PC-3 (cell line): ENCODE measurements at places on chromosomes 2 and 18. TPM values are rescaled to one million over a fixed set of nuclear protein-coding genes. Genes with fewer than 3 reads are reported as not detected.

DNA sequence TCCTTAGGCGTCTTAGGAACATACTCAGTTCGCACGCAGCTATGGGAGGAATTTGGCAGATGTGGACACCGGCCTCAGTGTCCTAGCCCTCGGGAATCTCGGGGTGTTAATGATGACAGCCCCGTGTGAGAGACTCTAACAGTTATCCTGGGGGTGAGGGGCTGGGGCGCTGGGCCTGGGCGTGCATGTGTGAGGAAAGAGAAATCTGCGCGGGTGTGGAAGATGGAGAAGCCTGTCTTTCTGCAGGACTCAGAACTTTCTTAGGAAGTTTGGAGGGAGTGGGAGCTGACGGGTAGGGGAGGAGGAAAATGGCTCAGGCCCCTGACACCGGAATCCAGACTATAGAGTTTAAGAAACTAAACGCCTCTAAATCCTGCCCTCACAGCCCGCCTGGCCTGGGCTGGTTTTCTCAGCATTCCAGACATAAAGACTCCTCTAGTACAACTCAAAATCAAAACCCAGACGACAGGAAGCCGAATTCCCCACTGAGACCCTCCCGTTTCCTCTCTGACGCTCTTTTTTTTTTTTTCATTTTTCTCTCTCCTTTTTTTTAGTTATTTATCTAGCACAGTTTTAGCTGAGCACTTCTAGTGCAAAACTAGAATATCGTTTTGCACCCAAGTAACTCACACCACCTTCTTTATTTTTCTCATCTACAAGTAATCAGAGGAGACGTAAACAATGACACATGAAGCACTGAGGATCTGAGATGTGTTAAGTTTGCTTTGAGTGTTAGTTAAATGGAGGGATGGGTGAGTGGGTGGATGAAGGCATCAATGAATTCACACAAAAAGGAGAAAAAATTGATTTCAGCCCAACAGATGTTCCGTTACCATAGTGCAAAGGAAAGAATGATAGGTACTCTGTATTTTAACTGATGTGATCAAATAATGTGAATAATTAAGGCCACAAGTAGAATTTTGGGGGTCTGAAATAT lies 1.2 kb upstream of the HAAO start:
- DNase-seq = no peak
- H3K4me3 ChIP-seq = no peak overlapping the region
- no peaks in the 10 kb centered on the region for H3K27me3 ChIP-seq
- H3K4me1 ChIP-seq = no peaks in the 10 kb centered on the region
- no peak overlapping the region for H3K27ac ChIP-seq

VIL1 gene
- total RNA-seq = 0.26 and 0.92 TPM in 2 replicates

HOXD13 gene
- 0.36 and 0.46 TPM in 2 replicates for total RNA-seq

DNA sequence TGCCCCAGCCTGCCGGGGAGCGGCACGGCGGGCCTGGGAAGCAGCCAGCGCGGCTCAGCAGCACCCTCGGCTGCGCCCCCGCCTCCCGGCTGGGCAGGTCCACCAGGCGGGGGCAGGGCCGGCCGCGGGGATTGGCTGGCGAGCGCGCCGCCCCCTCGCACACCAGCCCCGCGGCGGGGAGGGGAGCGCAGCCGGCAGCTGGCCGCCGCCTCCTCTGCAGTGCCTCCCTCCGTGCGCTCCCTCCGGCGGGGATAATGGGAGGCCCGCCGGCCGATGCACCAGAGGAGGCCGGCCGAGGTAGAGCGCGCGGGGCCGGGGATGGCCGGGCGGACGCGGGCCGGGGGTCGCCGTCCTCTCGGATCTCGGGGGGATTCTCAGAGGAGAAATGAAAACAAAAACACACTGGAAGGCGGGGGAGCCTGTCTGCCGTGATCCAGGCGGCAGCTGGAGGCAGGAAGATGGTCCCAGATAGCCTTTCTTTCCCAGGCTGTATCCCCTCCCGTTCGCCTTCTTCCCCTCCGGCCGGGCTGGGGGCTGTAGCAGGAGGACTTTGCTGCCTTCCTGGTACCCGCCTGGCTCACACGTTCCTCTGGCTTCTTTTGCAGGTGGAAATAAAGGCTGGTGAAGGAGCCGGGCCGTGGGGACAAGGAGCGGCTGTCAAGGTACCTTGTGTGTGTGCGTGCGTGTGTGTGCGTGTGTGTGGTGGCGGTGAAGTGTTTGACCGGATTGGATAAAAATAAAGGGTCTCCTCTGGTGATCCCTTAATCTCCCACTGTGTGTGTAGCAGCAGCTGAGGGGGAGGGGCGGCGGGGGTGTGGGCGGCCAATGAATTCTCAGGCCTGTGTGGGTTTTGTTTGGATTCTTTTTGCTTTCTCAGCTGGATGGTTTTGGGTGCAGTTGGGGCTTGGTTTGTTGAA lies 18.1 kb downstream of the TET3 start:
- H3K27ac ChIP-seq = no peak overlapping the region
- peaks cover 38% of the 10 kb centered on the region for H3K4me1 ChIP-seq
- H3K27me3 ChIP-seq = no peaks in the 10 kb centered on the region
- DNase-seq = peak; percentile 84
- no peaks in the 10 kb centered on the region for H3K36me3 ChIP-seq

- no peak overlapping the region for H3K27ac ChIP-seq
- H3K4me1 ChIP-seq = peaks cover 13% of the 10 kb centered on the region
- no peaks in the 10 kb centered on the region for H3K27me3 ChIP-seq
- no peak for DNase-seq
These were observed 71.2 kb downstream of the SLC9A4 start for GRCh38 chr2:102544182-102544581.

DNA sequence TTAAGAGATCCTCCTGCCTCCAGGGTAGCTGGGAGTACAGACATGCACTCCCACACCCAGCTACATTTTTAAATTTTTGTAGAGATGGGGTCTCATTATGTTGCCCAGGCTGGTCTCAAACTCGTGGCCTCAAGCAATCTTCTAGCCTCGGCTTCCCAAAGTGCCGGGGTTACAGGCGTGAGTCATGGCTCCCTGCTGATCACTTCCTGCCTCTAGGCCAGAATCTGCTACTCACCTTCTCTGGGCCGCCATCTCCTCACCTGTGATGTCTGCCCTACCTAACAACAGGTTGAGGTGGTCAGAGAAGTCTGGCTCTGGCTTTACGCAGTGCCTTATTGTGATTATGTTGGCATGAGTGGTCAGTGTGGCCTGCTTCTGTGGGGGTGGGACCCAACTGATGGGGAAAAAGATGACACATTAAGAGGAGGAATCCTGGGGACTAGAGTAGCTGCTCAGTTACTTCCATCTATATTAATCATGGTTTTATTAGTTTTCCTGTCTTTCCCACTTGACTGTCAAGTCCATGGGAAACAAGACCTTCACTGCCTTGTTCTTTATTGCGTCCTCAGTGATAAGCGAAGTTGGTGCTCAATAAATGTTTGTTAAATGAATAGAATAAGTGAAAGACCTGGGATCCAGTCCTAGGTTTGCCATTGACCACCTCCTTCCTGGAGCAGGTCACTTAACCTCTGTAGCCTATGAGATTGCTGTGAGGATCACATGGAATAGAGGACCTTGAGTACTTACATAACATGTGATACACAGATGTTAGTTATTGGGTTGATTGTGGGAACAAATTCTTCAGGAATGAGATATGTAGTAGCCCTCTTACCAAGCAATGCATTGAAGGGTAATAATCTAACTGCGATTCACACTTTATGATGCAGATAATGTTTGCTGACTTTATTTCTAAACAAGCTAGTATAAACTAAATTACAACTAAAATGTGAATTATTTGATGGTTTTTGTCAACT lies 15.7 kb downstream of the KCTD1 start:
- no peak overlapping the region for H3K4me3 ChIP-seq
- DNase-seq = no peak
- peaks cover 15% of the 10 kb centered on the region; the same call in 1 of the 2 replicates for H3K4me1 ChIP-seq
- no peaks in the 10 kb centered on the region for H3K36me3 ChIP-seq
- no peak overlapping the region for H3K27ac ChIP-seq

DNA sequence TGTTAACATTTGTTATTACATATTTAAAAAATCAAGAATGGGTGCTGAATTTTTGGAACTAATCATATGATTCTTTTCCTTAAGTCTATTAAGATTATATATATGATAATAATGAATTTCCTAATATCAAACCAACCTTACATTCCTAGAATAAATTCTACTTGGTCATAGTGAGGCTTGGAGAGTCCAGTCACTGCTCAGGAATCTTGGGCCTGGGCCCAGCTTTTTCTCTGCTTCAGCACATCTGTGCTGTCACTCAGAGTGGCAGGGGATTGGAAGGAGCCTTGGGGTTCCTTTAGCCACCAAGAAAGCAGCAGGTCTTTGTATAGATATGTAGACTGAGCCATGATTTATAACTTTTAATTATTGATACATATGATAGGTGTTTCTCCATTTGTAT lies 19.9 kb upstream of the ZAP70 start:
- peaks cover 12% of the 10 kb centered on the region for H3K4me1 ChIP-seq
- H3K27me3 ChIP-seq = no peaks in the 10 kb centered on the region
- no peak overlapping the region for H3K4me3 ChIP-seq
- no peak overlapping the region for H3K27ac ChIP-seq

DNA sequence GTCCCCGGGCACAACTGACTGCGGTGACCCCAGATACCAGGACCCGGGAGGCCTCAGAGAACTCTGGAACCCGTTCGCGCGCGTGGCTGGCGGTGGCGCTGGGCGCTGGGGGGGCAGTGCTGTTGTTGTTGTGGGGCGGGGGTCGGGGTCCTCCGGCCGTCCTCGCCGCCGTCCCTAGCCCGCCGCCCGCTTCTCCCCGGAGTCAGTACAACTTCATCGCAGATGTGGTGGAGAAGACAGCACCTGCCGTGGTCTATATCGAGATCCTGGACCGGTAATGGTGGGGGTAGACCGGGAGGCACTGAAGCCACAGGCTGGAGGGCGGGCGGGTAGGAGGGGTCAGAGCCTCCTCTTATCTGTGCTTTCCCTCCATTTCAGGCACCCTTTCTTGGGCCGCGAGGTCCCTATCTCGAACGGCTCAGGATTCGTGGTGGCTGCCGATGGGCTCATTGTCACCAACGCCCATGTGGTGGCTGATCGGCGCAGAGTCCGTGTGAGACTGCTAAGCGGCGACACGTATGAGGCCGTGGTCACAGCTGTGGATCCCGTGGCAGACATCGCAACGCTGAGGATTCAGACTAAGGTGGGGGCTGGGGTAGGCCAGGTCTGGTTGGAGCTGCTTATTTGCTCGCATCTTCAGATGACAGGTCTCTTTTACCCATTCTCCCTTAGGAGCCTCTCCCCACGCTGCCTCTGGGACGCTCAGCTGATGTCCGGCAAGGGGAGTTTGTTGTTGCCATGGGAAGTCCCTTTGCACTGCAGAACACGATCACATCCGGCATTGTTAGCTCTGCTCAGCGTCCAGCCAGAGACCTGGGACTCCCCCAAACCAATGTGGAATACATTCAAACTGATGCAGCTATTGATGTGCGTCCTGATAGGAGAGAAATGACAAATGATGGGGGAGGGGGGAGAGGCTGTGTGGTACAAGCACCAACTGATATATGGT lies 780 bp downstream of the HTRA2 start:
- H3K27me3 ChIP-seq = no peaks in the 10 kb centered on the region
- peaks cover 33% of the 10 kb centered on the region for H3K36me3 ChIP-seq
- peaks cover 20% of the 10 kb centered on the region for H3K4me1 ChIP-seq
- peak overlapping the region; percentile 93 for H3K4me3 ChIP-seq
- DNase-seq = peak; percentile 38

- DNase-seq = no peak
- no peaks in the 10 kb centered on the region for H3K4me1 ChIP-seq
- H3K27ac ChIP-seq = no peak overlapping the region
- no peaks in the 10 kb centered on the region for H3K36me3 ChIP-seq
These were observed 81.0 kb downstream of the PRKCE start for GRCh38 chr2:45732436-45732835.

DNA sequence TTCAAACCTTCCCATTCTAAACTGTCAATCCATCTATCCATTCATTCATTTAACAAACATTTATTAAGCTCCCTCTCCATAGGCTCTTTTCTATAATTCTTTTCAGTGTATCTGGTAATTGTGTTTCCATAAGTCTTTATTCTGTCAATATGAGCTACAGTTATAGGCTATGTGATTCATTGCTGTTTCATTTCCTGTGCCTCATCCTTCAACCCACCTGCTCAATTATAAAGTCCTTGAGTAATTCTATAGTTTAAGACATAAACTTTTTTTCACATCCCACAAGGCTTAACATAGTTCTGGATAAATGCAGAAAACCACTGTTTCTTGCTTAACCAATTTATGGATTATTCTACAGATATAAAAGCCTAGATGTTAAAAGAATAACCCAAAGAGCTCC lies 84.2 kb upstream of the PIK3C3 start:
- H3K27me3 ChIP-seq = no peaks in the 10 kb centered on the region
- H3K4me3 ChIP-seq = no peak overlapping the region
- peak overlapping the region; percentile 79 for H3K27ac ChIP-seq
- H3K4me1 ChIP-seq = peaks cover 50% of the 10 kb centered on the region
- peak; percentile 67 for DNase-seq
- H3K36me3 ChIP-seq = no peaks in the 10 kb centered on the region

DNA sequence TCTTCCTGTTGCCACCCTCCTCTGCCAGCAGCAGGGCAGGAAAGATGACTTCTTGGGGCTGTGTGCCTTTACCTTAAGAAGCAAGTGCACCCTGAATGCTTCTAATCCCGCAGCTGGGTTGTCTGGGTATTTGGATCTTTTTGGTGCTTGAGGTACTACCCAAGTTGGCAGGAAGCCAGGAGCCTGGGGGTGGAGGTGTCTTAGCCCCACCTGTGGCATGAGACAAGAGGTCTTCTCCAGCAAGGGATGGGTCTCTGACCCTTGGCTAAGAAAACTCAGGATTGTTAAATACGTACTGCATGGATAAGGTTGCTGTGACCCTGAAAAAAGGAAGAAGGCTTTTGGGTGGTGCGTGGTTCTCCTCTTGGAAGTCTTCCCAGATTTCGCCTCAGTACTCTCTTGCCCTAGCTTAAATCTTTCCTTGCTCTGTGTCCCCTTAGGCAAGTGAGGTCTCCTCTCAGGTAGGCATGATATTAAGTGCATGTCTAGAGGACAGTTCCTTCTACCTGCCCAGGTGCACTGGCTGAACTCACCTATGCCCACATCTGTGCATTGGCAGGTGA lies 4.3 kb downstream of the HPCAL1 start:
- H3K27me3 ChIP-seq = no peaks in the 10 kb centered on the region
- H3K27ac ChIP-seq = no peak overlapping the region
- H3K4me3 ChIP-seq = peak overlapping the region; percentile 99; the same call in 1 of the 2 replicates
- peaks cover 23% of the 10 kb centered on the region for H3K36me3 ChIP-seq
- peaks cover 30% of the 10 kb centered on the region for H3K4me1 ChIP-seq

- H3K27ac ChIP-seq = no peak overlapping the region
- no peak overlapping the region for H3K4me3 ChIP-seq
- no peak for DNase-seq
- H3K36me3 ChIP-seq = no peaks in the 10 kb centered on the region
These were observed 15.5 kb downstream of the LPIN2 start for GRCh38 chr18:2997429-2997828.

GRCh38 chr2:26784570-26785234 lies 1.2 kb upstream of the CENPA start:
- no peak overlapping the region for H3K4me3 ChIP-seq
- H3K36me3 ChIP-seq = peaks cover 12% of the 10 kb centered on the region; the same call in 1 of the 2 replicates
- H3K4me1 ChIP-seq = peaks cover 14% of the 10 kb centered on the region
- H3K27me3 ChIP-seq = no peaks in the 10 kb centered on the region
- no peak for DNase-seq

DYSF gene
- 13.0 and 18.8 TPM in 2 replicates for total RNA-seq
